ENCODE measurements at places on chromosomes 7 and 10.

- no peak for DNase-seq
Observed at GRCh38 chr10:7486528-7486927, 75.7 kb upstream of the SFMBT2 start.

DNA sequence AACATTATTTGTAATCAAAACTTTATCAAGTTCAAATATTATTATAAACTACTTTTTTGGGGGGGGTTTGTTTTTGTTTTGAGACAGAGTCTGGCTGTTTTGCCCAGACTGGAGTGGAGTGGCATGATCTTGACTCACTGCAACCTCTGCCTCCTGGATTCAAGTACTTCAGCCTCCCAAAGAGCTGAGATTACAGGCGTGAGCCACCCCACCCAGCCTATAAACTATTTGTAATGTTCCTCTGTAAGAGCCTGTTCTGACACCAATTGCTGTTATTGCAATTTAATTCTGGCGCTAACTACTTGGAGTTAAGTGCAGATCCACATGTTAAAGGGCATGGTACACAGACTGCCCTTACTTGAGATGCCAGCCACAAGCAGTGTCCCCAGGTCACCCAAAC, 478.1 kb upstream of the NRP1 start:
- DNase-seq: no peak

GRCh38 chr7:94955807-94956206, 48.4 kb downstream of the PPP1R9A start:
- DNase-seq: no peak

DNA sequence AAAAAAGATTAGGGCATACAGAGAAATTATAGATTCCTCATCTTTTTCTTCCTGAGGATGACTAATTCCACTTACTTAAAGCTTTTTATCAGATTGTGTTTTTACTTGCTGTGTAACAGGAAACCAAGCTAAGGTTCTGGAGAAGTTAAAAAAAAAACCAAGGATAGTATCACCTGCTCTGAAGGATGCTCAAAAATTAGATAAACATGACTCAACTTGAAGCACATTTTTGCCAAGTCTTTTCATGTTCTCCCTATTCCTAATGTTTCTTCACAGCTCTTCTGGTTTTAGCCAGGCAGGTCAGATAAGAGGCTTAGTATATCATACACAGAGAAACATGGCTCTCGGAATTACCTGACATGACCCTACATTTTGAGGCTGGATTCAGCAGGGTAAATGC, 90.3 kb downstream of the CPEB3 start:
- no peak for DNase-seq

- no peak for DNase-seq
Observed at GRCh38 chr7:70316745-70317144, 718.5 kb downstream of the AUTS2 start.

DNA sequence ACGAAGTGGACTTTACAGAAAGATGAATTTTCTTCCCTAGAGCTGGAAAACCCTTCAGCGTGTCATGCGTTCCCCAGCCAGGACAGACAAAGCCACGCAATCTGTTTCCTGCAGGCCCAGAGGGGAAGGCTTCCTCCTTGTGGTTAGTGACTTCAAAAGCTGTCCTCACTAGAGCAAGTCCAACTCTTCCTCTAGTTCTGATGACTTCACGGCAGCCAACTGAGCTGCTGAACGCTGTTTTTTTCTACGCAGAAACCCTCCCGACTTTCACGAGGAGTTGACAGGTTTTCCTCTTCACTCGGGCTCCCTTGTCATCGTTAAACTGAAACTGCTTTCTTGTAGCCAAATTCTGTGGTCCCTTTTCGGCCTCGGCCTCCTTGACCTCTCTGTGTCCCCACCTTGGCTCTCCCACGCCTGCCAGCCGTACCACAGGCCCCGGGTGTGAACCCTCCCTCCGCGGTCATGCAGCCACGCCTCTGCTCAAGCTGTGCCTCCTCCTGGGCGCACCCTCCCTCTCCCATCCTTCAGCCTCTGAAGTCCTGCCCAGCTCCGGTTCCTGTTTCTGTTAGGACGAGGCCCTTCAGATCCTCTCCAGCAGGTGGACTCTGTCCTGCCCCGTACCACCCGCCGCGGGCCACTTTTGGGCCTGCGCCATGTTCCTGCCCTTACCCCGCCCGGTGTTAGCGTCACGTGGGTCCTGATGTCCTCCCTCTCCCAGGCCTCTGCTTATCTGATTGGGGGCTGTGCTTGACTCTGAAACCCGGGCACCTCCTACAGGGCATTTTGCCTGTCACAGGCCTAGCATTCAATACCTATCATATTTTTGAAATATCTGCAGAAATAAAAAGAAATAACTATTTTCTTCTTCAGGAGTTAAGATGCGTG, 39.3 kb downstream of the CUX1 start:
- DNase-seq: peak; percentile 29

DNA sequence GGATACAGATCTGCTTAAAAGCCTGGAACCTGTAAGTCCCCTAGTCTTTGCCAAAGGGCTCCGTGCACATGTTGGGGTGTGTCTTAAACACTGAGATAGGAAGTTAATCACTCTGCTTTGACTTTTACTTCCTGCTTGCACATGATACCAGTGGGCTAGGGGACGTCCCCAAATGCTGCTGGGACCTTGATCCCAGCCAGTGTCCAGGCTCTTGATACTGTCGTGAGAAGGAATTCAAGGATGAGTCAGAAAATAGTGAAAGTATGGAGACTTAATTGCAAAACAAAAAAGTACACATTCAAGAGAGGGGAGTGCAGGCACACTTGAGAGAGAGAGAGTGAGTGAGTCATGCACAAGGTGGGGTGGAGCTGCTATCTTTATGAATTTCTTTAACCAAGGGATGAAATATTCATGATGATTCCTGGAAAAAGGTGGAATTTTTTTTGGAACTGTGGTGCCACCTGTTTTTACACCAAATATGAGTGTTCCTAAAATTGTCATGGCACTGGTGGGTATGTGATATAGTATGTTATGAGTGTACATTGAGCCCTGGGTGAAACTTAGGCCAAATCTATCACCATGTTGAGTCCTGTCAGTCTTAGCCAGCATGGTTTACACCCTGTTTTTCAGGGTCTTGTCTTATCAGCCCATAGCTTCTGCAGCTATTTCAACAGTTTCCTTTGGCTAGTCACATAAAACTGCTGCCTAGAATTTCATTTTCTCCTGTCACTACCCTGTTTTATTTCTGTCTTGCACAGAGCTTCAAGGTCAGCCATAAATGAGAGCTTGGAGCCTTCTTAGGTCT, 88.3 kb upstream of the CYP26C1 start:
- DNase-seq: no peak

GRCh38 chr7:79421751-79422150, 31.7 kb downstream of the MAGI2 start:
- DNase-seq: no peak

DNA sequence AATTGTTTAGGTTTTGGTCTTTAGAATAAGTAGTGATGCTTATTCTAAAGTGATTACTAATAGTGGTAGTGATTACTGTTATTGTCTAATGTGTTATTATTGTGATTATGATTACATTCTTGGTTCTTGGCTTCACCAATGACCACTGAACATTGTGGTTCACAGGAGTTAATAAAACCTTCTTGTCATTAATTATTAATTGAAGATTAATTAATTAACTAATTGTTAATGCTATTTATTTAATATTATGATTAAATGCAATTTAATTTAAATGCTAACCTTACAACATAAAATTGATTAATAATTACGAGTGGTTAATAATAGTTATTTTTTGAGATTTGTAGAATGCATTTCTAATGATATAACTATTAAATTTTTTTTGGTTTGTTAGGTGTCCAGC, 747.7 kb upstream of the POM121L12 start:
- no peak for DNase-seq

- no peak for DNase-seq
Observed at GRCh38 chr7:585229-585711, 65.6 kb upstream of the PDGFA start.
